ENCODE measurements at places on chromosomes 4 and X.
A peak's percentile ranks its signal among the peaks of the same experiment; 100 is the strongest.

DNA sequence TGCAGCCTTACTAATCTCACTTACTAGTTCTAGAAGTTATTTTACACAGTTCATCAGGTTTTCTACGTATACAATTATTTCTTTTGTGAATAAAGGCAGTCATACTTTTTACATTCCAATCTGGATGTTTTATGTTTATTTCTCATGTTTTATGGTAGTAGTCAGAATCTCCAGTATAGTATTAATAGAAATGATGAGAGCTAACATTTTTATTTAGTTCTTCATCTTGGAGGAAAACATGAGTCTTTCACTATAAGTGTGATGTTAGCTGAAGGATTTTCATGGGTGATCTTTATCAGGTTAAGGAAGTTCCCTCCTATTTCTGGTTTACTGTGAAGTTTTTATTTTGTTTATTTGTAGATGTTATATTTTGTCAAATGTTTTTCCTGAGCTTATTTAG lies 256.1 kb upstream of the GIMD1 start:
- no peak for DNase-seq

GRCh38 chr4:137238456-137239162 lies 293.7 kb downstream of the PCDH18 start:
- DNase-seq = peak; percentile 91

DNA sequence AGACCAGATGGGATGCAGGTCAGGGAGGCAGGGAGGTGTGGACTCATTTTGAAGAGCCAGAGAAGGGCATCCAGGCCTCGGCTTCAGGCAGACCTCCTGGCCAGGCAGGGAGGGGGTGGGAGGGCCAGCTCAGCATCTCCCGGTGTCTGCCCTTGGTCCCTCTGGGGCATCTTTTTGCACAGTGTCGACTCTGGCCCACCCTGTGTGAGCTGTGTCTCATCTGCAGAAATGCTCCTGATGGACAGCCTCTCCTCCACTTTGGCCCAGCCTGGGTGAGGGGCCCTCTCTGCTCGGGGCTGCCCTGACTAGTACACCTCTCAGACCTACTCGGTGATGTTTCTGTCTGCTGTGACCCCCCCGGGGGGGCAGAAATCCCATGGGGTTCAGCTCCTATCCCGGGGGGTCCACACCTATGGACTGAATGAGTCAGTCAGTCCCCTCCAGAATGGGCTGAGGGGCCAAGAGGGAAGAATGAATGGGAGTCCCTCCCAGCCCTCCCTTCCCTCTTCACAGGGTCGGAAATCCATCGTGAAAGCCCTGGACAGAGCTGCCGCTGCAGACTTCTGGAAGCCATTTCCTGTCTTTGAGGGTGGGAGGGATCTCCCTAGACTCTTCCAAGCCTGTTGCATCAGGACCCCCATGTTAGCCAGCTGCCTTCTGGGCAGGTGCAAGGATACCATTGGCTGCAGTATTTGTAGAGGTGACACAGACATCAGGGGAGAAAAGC lies 196.7 kb upstream of the PSAPL1 start:
- DNase-seq = no peak

- DNase-seq = no peak
These were observed 167.0 kb upstream of the IL15 start for GRCh38 chr4:141469392-141469791.

DNA sequence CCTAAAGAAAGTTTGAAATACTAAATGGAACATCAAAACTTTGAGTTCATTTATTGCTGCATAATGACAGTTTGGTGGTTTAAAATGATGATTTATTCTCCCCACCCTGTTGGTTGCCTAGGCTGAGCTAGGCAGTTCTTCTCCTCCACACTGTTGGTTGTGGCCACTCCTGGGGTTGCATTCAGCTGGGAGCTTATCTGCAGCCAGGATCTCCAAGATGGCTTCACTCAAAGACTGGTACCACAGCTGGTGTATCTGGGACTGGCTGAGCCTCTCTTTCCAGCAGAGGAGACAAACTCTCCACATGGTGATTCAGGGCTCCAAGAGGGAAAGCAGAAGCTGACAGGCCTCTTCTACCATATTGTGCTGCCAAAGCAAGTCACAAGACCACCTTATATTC lies 33.1 kb downstream of the MSL3 start:
- DNase-seq = no peak

DNA sequence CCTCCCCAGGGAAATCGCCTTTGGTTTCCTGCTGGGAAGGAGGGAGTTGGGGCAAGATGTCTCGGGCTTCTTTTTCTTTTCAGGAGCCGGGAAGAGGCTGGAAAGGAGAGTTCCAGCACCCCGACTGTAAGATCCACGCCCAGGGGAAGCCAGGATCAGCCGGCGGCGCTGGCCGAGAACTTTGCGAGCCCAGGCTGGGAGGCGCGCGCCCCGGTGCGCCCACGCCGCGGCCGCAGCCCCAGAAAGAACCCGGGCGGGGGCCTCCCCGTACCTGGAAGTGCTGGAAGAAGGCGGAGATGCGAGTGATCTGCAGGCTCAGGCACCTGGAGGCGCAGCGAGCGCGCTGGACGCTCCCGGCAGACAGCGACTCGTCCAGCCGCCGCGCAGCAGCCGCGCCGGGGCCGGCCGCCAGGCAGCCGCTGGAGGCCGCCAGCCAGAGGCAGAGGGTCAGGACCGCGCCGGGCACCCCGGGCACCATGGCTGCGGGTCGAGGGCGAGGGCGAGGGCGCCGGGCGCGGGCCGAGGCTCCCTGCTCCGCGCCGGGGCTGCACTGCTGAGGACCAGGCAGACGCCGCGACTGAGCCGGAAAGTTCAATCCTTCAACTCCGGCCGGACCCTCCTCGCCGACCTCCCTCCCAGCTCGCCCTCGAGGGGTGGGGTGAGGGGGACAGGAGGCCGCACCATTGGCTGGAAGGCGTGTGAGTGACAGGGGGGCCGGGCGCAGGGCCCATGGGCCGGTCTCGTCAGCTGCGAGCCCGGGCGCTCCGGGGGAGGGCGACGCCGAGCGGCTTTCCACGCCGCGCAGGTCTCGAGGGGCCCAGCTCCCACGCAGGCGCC lies at the start of gene ANOS1:
Gene ANOS1 (minus strand): TSS at position 579 of the 837 bp plus-strand sequence. CDS start 101 bp downstream, at position 478.
- peak; percentile 46 for DNase-seq

DNA sequence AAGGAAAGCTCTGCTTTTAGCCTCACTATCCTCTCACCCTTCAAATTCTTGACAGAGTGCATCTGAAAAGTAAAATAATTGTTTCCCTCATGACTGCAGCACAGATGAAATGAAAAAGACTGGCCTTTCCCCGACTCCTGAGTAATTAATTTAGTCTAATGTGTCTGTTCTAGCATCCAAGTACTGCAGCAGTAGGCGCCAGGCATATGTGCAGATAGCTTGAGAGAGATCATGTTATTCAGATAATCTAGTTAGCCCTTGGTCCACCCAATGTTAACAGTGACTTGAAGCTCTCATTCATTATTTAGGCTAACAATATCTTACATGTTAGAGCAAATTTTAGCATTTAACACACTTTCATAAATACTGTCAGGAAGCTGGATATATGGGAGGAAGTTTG lies 54.0 kb downstream of the MAP9 start:
- DNase-seq = no peak

- no peak for DNase-seq
These were observed 10.7 kb downstream of the PPARGC1A start for GRCh38 chr4:23878912-23879732.

DNA sequence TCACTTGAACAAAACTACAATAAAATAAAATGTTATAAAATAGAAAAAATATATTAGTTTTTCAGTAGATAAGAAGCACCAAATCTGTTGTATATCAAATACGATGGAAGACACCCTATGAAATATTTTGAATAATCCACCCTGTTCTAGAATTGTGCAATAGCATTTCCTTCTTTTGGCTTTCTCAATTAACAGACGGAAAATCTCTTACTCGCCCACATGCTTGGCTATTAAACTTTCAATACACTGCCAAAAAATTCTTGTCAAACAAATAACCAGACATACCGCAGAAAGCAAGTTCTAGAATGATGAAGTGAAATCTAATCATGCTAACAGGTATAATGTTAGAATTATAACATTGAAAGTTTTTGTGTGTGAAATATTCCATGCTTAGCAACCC lies 671.6 kb upstream of the SLIT2 start:
- no peak for DNase-seq

DNA sequence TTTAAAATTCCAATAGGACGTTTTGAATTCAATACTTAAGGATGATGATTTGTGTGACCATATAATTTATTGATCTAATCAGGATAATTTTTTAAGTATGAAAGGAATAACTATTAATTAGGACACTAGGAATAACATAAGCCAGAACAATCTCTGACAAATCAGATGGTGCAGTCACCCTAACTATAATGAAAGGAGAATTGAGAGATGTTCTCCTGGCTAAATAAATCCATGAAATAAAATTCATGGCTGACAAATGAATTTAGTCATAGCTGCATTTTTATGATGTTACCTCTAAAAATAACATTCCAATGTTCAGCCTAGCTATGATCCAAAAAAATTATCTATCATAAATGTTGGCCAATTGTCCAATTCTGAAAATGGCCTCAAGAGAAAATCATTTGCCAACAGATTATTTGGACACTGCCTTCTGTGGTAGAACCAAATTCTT lies 190.6 kb upstream of the NEIL3 start:
- DNase-seq = no peak

- no peak for DNase-seq
These were observed 13.5 kb upstream of the PRPS2 start for GRCh38 chrX:12777670-12778069.

DNA sequence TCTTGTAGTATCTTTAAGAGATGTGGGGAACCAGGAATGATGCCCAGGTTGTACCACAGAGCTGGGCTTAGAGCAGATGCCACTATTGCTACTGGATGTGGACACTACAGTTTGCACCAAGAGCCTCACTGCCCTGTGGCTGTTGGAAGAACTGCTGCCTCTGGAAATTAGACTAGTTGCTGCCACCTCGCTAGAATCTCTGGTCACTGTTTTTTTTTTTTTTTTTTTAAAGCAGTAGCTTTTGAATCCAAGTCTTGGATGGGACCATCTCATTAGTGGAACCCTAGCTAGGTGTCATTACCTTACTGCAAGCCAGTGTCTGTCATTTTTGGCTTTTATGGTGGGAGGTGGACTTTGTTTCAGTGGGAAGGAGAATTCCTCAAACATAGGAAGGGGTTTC lies 105.5 kb downstream of the ARHGAP10 start:
- DNase-seq = no peak

GRCh38 chr4:152385551-152385950 lies 150.3 kb downstream of the FBXW7 start:
- DNase-seq = peak; percentile 8

DNA sequence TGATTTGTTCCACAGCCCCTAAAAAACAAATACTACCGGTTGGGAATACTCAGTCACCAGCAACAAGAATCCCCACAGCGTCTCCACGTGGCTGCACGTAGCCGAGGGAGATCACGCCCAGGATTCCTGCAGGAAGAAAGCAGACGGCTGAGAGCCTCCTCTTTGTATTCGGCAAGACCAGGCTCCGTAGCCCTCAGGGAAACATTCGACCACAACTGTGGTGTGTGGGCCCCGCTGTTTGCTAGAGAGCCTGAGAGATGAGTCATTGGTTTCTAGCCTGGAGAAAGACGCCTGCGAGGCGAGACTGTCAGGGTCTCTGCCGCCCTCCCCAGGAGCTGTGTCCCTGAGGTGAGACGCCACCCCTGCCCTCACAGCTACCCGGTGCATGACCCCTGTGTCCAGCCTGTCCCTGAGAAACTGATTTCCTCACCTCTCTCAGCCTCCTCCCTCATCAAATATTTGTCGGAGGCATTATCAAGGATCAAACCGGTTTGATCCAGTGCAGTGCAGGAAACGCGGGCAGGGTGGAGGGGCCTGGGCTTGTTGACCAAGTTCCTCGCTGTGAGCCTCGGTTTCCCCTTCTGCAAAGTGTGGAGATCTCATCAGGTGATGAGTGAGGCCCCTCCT lies 4.7 kb upstream of the S100P start:
- no peak for DNase-seq
